Stimulated activated CD4-positive, alpha-beta T cell treated with anti-CD3 and anti-CD28 coated beads, Interleukin-1b, Interleukin-23, amount 100 ng/mL, for 1 hour (primary cell): ENCODE measurements at places on chromosomes 3 and 15.
A peak's percentile ranks its signal among the peaks of the same experiment; 100 is the strongest.

GRCh38 chr3:159620281-159620680 lies 368.4 kb upstream of the IL12A start:
- DNase-seq, result no peak

DNA sequence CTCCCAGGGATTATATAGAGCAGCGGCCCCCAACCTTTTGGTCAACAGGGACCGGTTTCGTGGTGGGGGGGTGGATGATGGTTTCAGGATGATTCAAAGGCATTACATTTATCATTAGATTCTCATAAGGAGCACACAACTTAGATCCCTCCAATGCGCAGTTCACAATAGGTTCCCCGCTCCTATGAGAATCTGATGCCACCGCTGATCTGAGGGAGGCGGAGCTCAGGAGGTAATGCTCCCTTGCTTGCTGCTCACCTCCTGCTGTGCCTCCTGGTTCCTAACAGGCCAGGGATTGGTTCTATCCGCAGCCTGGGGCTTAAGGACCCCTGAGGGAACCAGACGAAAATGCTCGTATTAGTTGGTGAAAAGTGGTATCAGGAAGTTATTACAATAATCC lies 1.3 kb upstream of the HACD2 start:
- no peak for DNase-seq

DNA sequence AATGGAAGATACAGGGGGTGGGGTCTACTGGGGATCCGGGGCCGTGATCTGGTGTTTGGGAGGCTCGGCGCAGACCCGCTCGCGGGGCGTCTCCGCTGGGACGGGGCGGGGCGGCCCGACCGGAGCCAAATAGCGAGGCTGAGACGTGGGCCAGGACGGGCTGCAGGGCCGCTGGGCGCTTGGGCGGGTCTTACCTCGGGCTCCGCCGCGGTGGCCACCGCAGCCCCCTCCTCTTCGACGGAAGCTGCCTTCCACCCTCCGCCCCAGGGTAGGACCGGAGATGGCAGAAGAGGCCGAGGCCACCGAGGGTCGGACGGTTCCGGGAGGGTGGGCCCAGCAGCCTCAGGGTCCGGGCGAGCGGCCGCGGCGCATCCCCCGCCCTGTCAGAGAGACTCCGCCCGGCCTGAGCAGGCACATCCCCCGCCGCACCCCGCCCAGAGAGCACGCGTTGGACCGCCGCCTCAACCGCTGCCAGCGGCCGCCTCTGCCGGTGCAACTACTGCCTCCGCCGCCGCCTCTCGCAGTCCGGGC lies 399 bp downstream of the MYO9A start:
- peak; percentile 33 for DNase-seq

- no peak for DNase-seq
Observed at GRCh38 chr3:141231952-141232823, 563 bp downstream of the PXYLP1 start.

GRCh38 chr3:179438841-179439240 lies 12.4 kb downstream of the GNB4 start:
- no peak for DNase-seq

- DNase-seq, result no peak
Observed at GRCh38 chr3:107969994-107970819, 120.6 kb downstream of the CD47 start.

DNA sequence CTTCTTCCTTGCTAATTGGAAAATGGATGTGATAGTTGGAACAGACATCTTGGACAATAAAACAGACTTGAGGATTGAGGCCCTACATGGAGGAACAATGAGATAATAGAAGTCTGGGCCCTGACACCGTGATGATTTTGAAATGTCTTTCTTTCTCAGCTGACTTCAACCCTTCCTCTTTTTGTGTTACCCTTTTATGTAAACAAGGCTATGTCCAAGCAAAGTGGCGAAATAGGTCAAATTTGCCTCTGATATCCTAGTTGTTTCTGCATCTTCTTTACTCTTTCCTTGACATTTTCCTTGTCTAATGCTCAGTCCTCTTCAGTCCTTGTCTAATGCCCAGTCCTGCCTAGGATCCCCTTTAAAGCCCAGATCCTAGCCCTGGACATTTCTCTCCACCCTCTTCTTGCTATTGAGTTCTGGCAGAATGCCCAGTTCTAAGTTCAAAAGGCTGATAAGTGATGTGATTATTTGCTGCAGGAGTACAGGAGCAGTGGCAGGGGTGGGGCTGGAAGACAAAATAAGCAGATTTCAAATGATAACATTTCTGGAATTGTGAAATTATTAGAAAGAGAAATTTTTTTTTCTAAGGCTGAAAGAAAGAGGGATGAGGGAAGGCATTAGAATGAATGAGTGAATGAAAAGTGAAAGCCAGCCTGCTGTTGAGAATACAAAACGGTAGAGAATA lies 6.5 kb upstream of the VPS8 start:
- no peak for DNase-seq

DNA sequence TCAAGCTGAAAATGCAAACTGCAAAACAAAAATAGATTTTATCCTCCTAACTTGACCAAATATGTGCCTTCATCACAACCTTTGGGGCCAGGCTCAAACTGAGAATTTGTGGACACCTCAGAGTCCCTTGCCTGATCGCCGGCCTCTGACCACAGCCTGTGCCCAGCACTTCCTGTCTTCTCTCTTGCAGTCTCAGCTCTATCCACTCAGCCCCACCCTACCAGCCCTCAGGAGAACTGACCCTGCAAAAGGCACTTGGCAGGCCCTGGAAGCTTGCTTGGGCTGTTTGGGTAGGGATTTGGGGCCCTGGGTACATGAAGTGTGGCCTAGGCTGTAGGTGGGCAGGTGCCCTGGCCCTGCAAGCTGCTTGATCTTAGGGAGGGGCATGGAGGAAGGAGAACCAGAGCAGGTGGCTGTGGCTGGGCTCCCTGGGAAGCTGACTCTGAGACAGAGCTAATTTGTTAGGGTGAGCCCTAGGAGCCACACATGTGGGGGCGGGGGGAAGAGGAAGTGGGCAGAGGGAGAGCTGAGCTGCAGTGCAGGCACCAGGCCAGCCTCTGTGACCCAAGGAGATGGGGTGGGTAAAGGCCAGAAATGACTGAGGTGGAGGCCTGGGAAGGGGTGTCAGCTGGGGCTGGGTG lies 8.6 kb downstream of the CLEC3B start:
- DNase-seq, result no peak

DNA sequence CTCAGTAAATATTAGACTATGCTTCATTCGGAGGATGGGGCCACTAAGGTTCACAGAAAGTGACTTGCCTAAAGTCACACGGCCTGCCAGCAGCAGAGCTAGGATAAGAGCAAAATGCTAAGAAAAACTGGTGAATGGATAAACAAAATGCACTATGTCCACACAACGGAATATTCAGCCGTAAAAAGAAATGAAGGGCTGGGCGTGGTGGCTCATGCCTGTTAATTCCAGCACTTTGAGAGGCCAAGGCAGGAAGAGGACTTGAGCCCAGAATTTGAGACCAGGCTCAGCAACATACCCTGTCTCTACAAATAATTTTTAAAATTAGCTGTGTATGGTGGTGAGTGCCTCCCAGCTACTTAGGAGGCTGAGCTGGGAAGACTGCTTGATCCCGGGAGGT lies 7.7 kb downstream of the TKT start:
- no peak for DNase-seq

GRCh38 chr15:68980786-68981185 lies 33.7 kb upstream of the NOX5 start:
- no peak for DNase-seq

DNA sequence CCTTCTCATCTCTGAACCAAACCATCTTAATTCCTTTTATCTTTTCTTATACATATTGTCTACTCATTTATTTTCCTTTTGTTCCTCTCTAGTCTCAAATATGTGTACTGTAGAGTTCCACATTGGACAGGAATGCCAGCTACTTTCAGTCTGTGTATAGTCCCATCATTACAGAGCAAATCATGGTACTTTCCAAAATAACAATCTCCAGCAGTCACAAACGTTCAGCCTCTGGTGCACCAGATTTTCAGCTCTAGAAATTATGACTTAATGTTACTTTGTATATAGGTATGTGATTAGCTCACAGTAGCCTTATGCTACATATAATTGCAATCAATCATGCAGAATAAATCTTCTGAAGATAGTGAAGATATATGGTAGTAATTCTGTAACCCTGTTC lies 32.5 kb upstream of the TM4SF4 start:
- DNase-seq, result no peak

GRCh38 chr3:196772897-196773296 lies 33.2 kb downstream of the PAK2 start:
- no peak for DNase-seq

GRCh38 chr3:195101001-195101583 lies 169.9 kb downstream of the XXYLT1 start:
- DNase-seq, result no peak

GRCh38 chr15:39788108-39788507 lies 5.5 kb upstream of the FSIP1 start:
- no peak for DNase-seq

GRCh38 chr3:124032881-124033359 lies 41.0 kb upstream of the ROPN1 start:
- peak; percentile 3 for DNase-seq

GRCh38 chr15:80674245-80674614 lies 20.9 kb upstream of the ABHD17C start:
- no peak for DNase-seq

GRCh38 chr3:69105320-69105719 lies 17.1 kb downstream of the LMOD3 start:
- DNase-seq, result no peak

- no peak for DNase-seq
Observed at GRCh38 chr15:39651881-39652280, 71.0 kb downstream of the THBS1 start.

GRCh38 chr15:45858491-45858890 lies 223.7 kb downstream of the SQOR start:
- no peak for DNase-seq

GRCh38 chr3:88219138-88219792 lies 69.5 kb downstream of the C3orf38 start:
- no peak for DNase-seq

DNA sequence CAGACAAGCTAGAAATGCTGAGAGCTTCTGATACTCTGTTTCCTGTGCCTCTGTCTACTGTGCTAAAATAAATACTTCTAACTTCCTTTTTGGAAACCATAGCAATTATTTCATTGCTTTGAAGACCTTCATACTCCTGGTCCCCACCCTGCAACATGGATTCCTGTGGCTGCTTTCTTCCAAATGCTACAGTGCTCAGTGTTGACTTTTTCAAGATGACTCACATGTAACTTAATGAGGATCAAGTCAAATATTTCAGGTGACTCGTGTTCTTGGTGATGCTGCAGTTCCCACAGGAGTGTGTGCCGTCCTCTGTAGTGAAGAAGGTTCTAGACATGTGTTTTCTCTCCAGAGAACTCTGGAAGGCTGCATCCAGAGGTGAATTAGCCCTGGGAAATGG lies 288.6 kb downstream of the CLSTN2 start:
- no peak for DNase-seq

GRCh38 chr3:185325946-185326791 lies 36.8 kb upstream of the MAP3K13 start:
- DNase-seq, result no peak

GRCh38 chr15:101213147-101213546 lies 38.7 kb downstream of the CHSY1 start:
- no peak for DNase-seq

DNA sequence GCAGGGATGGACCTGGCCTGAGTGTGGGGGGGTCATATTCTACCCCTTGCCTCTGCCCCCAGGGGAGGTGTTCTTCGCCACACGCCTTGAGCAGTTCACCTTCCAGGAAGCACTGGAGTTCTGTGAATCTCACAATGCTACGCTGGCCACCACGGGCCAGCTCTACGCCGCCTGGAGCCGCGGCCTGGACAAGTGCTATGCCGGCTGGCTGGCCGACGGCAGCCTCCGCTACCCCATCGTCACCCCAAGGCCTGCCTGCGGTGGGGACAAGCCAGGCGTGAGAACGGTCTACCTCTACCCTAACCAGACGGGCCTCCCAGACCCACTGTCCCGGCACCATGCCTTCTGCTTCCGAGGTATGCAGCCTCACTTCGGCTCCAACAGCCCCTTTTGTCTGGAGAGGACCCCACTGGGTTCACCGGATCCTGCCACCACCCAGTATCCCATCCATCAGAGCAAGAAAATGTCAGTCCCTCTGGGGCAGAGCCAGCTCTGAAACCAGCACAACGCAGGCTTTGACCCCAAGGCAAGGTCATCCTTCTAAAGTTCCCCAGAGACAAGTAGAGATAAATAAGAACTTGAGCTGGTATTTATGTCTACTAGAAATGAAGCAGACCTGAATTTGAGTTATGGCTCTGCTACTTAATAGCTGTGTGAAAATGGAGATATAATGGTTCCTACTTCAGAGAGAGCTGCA lies 45.8 kb downstream of the HAPLN3 start:
- DNase-seq, result no peak

GRCh38 chr3:14491396-14492190 lies 48.5 kb downstream of the GRIP2 start:
- DNase-seq, result no peak

DNA sequence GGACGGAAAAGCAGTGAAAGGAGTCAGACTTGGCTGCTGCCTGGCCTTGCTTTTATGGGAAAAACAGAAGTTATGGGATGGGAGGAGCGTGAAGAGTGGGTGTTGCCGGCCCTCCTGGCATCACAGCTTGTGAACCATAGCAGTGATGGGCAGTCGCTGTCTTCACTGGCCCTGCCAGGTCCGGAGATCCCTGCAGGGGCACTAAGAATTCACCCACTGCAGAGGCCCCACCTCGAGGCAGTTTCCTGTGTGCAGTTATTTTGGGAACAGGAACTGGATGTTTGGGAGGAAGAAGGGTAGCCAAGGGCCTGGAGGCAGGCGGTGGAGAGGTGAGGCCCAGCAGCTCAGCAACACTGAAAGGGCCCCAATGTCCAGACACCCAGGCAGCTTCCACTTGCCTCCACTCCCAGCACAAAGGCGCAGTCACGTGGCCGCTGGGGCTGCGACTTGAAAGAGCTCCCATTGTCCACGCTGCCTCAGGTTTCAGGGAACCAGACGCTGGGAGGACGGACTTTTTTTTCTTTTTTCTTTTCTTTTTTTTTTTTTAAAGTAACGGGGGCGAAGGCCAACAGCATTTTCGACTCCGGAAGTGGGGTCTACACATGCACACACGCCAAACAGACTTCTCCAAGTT lies 255.6 kb downstream of the ZNF621 start:
- no peak for DNase-seq

GRCh38 chr3:157786211-157786610 lies 283.0 kb upstream of the VEPH1 start:
- no peak for DNase-seq
